ENCODE measurements at places on chromosomes 2 and 18.

DNA sequence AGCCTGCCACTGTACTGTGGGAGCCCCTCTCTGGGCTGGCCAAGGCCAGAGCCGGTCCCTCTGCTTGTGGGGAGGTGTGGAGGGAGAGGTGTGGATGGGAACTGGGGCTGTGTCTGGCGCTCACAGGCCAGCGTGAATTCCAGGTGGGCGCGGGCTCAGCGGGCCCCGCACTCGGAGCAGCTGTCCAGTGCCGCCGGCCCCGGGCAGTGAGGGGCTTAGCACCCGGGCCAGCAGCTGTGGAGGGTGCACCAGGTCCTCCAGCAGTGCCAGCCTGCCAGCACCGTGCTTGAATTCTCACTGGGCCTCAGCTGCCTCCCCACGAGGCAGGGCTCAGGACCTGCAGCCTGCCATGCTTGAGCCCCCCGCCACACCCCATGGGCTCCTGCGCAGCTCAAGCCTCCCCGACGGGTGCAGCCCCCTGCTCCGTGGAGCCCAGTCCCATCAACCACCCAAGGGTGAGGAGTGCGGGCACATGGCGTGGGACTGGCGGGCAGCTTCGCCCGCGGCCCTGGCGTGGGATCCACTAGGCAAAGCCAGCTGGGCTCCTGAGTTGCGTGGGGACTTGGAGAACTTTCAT lies 69.5 kb upstream of the ABCA12 start:
- DNase-seq, result no peak

DNA sequence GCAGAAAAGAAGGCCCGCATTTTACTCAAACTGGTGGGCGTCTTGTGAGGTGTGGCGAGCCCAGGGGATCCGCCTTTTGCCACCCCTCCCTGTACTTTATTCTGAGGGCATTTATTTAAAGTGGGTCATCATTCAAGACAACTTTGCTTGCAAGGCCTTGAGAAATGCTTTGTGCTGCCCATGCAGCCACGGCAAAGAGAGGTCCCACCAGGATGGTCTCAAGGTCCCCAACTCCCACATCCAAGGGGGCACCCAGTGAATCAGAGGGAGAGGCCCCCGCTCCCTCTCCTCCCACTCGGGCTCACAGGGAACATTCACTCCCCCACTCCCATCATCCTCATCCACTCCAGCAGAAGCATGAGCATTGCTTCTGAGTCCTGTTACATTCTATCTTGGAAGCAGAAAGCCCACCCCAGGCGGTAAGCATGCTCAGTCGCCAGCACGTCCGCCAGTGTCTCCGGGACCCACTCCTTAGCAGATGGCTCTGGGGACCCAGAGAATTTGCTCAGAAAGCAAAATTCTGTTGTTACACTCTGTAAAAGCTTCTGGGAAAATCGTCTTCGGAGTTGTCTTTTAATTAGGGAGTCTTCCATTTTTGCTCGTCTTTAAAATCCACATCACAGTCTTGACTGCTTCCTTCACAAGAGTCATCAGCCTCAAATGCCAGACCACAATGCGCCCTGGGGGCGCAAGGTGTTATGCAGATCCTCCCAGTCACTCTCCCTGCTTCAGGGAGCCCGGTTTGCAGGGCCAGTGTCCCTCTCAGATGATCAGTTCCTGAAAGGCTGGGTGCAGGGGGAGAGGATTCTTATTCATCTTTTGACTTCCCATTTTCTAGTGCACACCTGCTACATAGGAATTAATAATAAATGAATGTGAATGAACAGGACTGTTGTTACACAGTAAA lies 99.4 kb upstream of the NCK2 start:
- DNase-seq, result no peak

DNA sequence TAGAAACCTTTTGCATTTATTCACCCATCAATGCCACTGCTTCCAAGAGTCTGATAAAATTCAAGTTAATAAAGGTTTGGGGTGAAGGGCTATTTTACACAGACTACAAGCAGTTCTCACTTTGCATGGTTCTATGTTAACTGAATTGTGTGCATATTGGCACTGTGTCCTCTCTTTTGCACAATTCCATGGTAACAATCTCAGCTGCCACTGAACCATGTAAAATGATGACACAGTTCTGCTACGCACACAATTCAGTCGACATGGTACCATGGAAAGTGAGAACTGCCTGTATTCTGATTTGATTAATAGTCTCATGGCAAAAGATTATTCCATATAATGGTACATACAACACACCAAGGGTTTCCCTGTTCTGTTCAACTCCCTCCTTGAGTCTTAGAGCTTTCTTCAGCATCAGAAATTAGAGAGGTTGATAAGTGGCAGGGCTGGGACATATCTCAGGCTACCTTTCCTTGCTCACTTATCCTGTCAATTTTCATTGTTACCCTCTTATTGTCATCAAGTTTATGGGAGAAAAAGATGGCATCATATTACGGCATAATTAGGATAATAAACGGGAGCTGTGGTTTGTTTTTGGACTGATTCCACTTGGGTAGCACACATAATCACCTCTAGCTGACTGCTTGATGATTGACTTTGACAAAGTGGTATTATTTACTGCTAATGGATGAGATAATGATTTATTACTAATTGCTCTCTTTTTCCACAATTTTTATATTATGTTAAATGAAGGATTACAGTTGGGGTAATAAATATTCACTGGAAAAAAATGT lies 139.3 kb upstream of the CREB1 start:
- DNase-seq, result no peak

DNA sequence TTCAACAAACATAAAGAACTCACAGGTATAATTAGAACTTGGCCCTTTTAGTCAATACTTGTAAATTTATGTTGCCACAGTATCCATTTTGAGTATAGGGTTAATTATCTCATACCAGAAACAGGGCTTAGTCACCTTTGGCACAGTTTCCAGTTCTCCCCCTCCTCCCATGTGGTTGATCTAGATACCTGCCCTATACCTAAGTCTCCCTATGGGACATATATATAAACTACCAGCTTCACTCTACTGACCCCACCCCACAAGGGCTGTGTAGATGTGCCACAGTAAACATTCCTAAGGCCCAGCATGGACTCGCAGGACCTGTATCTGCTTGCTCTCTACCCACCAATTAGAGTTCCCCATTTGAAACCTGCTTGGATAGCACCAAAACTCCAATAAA lies 371.7 kb upstream of the RND3 start:
- DNase-seq, result no peak
